Stimulated activated CD4-positive, alpha-beta T cell treated with anti-CD3 and anti-CD28 coated beads, Interleukin-15, amount 100 ng/mL, for 48 hours (primary cell): ENCODE measurements at places on chromosomes 13 and 19.

GRCh38 chr13:43514311-43514710, 272.5 kb downstream of the ENOX1 start:
- DNase-seq = no peak

- no peak for DNase-seq
Measured at GRCh38 chr19:45137179-45137761, 23.5 kb downstream of the NKPD1 start.

- no peak for DNase-seq
Measured at GRCh38 chr19:44847144-44848035, 1.3 kb downstream of the NECTIN2 start.

GRCh38 chr19:19321141-19321577, 530 bp downstream of the MAU2 start:
- no peak for DNase-seq

- no peak for DNase-seq
Measured at GRCh38 chr13:39119422-39119821, 81.2 kb downstream of the NHLRC3 start.

DNA sequence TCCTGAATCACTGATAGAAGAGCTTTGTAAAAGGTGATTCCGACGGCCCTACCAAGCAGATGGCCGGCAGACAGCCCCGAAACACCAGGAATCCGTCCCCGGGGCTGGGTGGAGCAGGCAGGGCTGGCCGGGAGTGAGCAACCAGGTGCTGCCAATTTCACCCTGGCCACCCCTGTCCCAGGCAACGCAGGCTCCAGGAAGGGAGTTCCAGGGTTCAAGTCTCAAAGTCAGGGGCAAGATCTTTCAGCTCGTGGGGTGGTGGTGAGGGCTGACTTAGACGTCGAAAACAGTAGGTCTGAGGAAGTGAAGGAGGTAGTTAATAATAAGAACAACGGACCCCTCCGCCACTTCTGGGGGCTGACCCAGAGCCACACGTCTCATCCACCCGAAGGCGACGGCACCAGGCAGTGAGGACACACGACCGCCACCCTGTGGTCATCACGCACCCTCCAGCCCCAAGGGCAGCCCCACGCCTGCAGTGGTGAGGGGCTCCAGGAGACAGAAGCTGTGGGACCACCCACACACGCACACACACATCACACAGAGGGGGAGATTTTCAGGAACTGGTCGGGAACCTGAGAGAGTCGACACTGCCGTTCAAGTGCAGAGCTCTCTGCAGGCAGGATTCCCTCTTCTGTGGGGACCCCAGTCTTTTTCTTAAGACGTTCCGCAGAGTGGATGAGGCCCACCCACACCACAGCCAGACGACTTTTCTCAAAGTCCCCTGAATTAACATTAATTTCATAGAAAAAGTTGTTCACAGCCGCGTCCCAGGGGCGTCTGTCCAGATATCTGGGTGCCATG, 67.2 kb downstream of the SPACA7 start:
- no peak for DNase-seq

DNA sequence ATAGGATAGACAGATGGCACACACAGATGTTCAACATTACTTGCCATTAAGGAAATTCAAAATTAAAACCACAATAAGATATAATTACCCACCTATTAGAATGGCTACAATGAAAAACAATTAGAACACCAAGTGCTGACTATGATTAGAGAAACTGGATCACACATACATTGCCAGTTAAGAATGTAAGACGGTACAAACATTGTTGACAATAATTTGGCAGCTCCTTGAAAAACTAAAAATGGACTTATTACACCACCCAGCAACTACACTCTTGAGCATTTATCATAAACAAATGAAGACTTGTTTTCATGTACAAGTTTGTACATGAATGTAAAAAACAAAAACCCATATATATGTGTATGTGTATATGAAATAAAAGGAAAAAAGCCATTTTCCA, 13.7 kb downstream of the ZNF461 start:
- DNase-seq = no peak

DNA sequence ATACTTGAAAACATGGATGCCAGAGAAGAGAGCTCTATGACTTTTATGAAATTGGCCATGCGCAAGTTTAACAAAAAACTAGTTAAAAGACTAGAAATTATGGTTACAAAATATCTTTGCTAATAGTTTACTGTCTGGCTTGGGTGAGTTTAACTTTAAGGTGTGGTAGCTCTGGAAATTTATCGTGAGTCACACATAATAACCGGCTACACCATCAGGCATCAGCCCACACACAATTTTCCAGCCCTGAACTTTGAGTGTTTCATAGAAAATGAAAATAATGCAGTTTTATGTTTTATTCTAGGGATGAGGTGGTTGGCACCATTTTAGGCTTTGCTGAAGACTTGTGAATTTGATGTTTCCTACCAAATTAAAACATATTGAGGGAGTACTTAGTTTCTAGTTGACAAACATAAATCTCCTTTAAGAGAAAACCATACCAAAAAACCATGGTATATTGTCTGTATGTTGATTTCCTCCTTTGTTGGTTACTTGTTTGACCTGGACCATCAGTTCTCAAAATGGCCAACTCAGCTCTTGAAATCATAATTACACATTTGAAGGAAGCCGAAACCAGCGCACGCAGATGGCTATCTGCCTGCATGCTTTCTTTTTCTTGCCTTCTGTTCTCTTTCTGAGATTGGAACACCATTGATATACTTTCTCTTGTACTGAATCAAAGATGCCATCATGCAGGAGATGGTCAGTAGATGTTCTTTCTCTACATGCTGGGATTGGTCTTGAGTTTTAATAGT, 125.1 kb downstream of the AKAP11 start:
- no peak for DNase-seq

DNA sequence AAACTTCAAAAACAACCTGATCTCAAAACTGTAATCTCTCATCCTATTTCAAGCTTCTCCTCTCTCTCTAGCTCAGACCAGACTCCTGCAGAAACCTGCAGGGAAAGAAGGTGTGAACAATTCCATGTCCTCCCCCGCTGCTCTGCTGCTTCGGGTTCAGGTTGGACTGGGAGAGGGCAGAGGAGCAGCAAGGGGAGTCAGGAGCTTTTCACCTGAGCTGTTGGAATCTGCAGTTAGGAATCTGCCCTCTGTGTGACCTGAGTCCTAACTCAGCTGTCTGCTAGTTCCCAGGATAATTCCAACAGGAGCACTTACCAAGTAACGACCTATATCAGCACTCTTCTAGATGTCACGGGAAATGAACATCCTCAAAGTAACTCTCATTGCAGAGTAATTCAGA, 118.3 kb downstream of the DNAJC15 start:
- no peak for DNase-seq

DNA sequence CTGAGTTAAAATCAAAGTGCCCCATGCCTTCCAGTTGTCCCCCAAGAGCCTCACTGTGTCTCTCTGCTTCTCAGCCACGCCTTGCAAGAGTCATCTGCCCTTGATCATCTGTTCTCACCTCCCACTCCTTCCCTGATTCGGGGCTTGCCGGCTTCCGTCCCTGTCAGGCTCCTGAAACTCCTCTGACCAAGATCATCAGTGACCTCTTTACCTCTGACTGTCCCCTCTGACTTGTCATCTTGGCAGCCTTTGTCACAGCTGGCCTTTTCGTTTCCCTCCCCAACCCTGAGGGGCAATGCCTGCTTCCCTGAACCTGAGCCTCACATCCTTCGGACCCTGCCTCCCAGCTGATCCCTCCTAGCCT, 66.3 kb downstream of the MAP4K1 start:
- peak; percentile 43 for DNase-seq

DNA sequence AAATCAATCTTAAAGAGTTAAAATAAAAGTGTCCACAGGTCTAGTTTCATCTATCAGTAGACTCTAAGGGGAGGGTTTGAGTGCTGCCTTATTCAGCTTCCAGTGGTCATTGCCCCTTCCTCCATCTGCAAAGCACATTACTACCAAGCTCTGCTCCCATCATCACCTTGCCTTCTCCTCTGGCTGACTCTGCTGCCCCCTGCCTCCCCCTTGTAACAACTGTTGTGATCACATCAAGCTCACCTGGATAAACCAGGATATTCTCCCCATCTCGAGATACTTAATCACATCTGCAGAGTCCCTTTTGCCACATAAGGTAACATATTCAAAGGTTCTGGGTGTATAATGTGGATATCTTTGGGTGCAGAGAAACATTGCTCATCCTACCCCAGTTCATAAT, 43.3 kb upstream of the GPC6 start:
- DNase-seq = no peak

DNA sequence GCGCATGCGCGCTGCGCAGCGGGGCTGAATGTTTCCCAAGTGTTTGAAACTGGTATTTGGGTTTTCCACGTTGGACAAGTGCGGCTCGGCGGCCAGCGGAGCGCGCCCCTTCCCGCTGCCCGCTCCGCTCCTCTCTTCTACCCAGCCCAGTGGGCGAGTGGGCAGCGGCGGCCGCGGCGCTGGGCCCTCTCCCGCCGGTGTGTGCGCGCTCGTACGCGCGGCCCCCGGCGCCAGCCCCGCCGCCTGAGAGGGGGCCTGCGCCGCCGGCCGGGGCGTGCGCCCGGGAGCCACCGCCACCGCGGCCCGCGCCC, at the start of gene ING1:
TSS of gene ING1 (plus strand) at position 59 of the 311 bp plus-strand sequence. CDS start 450 bp downstream, outside the sequence.
- DNase-seq = no peak

GRCh38 chr13:114067886-114068651, 64.4 kb downstream of the RASA3 start:
- DNase-seq = no peak

GRCh38 chr13:31869582-31869981, 130.3 kb downstream of the RXFP2 start:
- DNase-seq = no peak

GRCh38 chr13:47718556-47718955, 282.5 kb downstream of the SUCLA2 start:
- DNase-seq = no peak

GRCh38 chr19:40335855-40336600, 12.2 kb downstream of the C19orf47 start:
- no peak for DNase-seq

GRCh38 chr19:52226652-52227051, 36.8 kb downstream of the PPP2R1A start:
- peak; percentile 10 for DNase-seq

DNA sequence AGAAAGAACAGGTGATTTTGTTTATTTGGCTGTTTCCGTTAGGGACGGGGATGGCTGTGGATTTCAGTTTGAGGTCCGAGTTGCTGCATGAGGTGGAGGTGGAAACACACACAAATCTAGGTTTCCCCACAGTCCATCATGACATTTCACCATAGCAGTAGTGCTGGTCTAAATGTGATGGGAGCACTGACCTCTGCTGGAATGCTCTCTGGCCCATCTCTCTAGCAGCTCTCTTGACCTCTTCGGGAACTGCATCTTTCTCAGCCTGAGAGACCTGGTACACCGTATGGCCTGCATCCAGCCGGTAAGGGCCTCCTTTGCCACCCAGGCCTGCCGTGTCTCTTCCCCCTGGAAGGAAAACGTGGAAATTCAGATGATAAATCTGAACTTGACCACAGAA, 154.0 kb downstream of the RGCC start:
- no peak for DNase-seq

- no peak for DNase-seq
Measured at GRCh38 chr13:84931264-84931663, 868.0 kb downstream of the SLITRK6 start.

DNA sequence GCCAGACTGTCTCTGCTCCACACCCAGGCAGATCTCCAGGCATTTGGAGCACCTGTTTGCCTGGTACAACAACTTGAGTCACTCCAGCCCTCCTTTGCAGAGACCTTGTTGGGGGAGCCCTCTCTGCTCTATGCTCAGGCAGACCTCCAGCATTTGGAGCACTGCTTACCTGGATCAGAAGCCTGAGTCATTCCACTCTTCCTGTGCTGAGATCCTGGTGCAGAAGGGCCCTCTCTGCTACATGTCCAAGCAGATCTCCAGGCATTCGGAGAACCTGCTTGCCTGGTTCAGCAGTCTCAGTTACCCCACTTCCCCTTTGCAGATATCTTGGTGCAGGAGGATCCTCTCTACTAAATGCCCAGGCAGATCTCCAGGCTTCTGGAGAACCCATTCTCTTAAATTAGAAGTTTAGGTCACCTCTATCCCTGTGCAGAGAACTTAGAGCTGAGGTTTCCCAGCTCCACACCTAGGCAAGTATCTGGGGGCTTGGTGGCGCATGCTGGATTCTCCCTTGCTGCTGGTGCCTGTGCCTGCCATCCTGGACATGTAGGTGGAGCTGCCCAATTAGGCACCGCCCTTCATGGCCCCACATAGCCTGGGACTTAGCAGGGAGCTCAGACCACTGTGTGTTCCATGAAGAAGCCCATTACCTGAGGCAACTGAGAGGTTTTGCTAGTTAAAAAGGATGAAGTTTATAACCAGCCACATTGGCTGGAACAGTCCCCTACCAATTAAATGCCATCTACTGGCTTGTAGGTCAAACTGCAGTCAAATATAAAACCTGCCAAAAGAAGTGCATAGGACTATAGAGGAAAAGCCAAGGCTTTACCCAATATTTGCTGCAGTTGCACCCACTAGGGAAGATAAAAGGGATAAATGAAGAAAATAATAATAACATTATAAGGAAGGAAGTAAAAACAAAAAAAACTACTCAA, 97.6 kb upstream of the SLITRK6 start:
- DNase-seq = no peak

GRCh38 chr19:32966750-32967149, 5.0 kb downstream of the CEP89 start:
- no peak for DNase-seq

- no peak for DNase-seq
Measured at GRCh38 chr13:32501064-32501463, 37.5 kb downstream of the N4BP2L2 start.

DNA sequence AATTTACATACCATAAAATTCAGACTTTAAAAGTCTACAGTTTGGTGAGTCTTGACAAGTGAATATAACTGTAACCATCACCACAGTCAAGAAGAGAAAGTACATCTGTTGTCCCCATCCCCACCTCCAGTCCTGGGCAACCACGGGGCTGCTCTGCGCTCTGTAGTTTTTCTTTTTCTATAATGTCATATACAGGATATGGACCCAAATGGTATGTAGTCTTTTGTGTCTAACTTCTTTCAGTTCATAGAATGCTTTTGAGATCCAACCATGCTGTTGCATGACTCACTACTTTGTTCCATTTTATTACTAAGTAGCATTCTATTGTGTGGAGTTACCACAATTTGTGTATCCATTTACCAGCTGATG, 103.9 kb downstream of the DOCK9 start:
- DNase-seq = no peak

DNA sequence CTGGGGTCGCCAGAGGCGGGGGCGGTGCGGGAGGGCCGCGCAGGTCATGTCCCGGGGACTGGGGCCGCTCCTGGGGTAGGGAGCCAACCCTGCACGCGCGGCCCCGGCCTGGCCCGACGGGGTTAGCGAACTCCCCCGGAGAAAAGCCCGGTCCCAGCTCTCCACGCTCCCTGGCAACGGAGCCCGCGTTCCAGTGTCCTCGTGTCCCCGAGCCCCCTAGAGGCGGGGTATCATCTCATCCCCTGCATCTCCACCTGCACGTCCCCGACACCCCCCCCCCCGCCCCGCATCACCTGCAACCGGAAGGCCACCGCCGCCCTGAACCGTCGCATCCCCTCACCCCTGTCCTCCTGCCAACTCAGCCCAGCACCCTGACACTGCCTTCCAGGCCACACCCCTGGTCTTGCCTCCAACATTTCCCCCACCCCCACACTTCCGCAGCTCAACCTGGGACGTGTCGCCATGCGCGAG, 2.7 kb downstream of the WDR88 start:
- DNase-seq = peak; percentile 50

- no peak for DNase-seq
Measured at GRCh38 chr19:5877882-5878281, 7.5 kb upstream of the FUT5 start.
